Bone marrow (tissue), 2 donors: ENCODE measurements at places on chromosomes 3 and 15.

DNA sequence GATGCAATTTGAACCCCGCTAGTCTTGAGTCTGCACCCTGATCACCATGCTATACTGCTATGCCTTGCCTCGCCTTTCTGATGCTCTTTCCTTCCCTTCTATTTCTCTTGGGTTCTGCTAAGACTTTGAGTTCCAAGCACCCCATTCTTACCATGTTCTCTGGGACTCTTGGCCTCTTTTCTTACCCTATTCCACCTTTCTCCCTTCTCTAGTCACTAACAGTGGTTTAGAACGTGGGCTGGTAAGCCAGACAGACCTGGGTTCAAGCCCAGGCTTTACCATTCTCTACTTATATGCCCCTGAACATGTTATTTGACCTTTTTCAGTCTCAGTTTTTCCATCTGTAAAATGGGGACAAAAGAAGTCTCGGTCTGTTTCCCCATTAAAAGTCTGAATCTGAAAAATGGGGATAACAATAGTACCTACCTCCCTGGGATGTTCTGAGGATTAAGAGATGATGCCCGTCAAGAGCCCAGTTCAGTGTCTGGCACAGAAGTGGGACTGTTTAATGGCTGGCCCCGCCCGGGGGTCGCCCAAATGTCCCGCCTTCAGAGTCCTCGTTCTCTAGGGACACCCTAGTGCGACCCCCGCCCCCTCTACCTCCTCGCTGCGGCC, 376 bp downstream of the TADA3 start:
- DNase-seq = no peak

DNA sequence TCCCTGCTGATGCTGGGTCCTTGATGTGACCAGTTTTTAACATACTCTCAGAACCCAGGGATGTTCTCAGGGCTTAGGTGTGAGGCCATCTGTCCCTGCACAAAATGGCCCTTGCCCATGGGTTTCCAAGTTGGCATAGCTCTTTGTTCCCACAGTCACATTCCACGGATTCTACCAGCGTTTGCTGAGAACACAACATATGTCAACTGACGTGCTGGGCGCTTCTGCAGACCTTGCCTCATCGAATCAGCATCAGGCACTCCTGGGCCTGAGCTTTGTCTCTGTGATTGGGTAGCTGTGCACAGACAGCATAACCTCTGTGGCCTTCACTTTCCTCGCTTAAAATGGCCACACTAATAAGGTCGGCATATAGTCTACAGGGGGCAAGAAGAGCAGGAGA, 69.0 kb downstream of the MGLL start:
- DNase-seq = no peak

DNA sequence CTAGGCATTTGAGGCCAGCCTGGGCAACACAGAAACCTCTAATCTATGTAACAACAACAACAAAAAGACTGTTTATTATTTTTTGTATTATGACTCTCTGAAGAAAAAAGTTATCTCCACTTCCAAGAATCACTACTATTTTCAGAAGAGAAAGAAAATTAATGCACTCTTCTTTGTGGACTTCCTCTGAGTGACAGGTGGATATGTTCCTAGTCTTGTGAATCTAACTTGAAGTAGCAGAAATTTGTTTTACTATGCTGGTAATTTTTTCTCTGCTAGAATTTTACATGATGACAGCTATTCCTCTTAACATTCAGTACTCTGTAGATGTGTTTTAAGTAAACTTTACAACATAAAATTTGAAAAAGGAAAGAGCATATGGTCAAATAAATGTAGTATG, 16.7 kb downstream of the DYNC1LI1 start:
- DNase-seq = no peak

- no peak for DNase-seq
Measured at GRCh38 chr3:109396806-109397205, 59.5 kb upstream of the DPPA4 start.

DNA sequence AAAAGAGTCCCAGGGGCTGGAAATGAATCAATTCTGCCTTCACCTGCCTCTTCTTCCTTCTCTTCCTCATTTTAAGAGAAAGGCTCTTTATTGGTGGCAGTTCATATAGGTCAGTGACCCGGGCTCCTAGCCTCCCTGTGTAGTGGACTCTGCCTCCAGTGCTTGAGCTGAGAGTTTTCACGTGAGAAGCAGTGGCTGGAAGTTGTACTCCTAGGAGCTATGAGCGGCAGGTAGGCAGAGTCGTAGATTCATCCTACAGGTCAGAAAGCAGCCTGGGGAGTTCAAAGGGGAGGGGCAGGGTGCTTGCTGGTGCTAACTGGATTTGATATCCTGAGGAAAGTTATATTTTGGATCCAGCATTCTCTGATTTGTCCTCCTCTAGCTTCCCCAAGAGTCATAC, 101.1 kb downstream of the RPLP1 start:
- DNase-seq = no peak
